SK-N-DZ (cell line): ENCODE measurements at places on chromosomes 3 and 15.

DNA sequence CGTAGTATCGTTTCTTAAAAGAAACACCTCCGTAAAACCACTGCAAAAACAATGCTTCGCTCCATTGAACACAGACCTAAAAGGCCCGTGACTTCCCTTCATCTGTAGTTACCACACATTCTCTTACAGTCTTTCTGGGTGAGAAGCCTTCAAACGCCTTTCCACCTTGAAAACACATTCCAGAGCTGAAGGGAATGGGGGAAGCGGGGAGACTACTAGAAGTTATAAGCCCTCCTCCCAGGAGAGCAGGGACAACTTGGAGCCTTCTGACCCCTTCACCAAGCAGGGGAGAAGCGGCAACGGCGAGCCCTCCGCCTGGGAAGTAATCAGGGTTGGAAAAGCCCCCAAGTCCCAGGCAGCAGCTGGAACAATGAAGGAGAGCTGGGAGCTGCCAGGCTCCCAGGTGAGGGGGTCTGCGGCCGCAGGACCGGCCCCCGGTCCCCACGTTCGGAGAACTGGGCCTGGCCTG lies 461 bp downstream of the SECISBP2L start:
- DNase-seq = peak; percentile 38

- no peak for DNase-seq
Measured at GRCh38 chr15:37009288-37009687, 91.1 kb downstream of the MEIS2 start.

DNA sequence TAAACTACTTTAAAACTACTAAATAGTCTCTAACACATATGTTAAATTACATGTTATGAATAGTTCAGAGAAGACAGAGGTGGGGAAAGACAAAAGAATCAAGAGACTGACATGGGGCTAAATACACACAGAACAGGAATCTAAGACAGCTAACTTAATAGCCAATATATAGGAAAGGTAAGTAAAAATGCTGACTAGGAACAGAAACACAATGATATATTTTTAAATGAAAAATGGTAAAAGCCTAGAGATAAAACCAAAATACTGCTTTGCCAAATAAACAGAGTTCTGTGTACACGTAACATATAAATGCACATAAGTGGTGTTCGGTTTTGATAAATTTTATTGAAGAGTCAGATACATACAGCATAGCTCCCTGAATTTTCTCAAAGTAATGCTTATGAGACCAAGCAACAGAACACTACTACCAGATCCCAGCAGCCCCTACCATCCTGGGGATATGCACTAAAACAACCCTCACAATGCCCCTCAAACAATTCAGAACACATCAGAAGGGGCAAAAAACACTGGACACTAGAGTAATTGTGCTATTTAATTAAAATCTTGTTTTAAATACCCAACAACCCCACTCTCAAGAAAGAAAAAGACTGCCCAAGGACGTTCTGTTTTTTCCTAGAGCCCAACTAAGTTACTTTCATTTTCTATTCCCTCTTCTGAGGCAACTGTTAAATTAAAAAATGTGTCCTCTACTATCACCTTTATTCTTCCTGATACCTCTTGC lies 121.1 kb downstream of the ADAM10 start:
- DNase-seq = no peak

DNA sequence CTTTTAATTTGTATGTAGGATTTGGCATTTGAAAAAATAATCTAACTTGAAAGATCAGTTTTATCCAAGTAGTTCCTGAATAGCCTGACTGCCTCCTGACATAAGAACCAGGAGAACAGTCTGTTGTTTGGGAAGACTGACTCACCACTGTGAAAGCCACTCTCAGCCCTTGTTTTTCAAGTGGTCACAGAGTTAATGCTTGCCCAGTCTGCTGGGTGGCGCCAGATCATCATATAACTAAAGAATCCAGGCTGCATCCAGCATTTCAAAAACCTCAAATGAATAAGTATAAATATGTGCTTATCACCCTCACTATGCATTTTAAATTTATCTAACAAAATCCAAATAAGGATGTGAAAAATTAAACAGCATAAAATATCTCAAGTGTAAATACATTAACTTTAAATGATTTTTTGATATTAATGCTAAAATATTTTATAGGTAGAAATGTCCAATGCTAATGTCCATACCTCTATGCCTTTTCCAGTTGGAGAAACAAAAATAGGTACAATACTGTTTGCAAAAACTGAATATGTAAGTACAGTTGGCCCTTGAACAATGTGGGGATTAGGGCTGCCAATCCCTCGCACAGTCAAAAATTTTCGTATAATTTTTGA lies 26.9 kb upstream of the ZBBX start:
- DNase-seq = peak; percentile 45

GRCh38 chr3:62723914-62724217 lies 151.3 kb downstream of the CADPS start:
- DNase-seq = no peak

DNA sequence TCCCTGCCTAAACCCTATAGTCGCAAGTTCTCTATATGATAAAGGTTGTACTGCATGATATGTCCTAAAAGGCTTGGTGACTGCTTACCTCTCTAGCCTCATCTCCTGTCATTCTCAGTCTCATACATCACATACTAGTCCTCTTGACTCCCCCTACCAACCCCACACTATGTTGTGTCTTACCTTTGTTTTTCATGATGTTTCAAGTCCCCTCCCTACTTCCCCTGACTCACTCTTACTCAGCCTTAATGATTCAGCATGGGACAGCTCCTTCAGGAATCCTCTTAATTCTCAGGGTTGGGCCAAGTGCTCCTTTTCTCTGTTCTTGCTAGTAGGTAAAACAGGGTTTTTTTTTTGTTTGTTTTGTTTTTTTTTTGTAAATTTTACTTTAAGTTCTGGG lies 49.6 kb downstream of the SLMAP start:
- DNase-seq = no peak
